Amniotic stem cell (primary cell): ENCODE measurements at places on chromosomes 13 and 19.

- no peak for DNase-seq
These were observed 24.2 kb upstream of the GATAD2A start for GRCh38 chr19:19381007-19381926.

DNA sequence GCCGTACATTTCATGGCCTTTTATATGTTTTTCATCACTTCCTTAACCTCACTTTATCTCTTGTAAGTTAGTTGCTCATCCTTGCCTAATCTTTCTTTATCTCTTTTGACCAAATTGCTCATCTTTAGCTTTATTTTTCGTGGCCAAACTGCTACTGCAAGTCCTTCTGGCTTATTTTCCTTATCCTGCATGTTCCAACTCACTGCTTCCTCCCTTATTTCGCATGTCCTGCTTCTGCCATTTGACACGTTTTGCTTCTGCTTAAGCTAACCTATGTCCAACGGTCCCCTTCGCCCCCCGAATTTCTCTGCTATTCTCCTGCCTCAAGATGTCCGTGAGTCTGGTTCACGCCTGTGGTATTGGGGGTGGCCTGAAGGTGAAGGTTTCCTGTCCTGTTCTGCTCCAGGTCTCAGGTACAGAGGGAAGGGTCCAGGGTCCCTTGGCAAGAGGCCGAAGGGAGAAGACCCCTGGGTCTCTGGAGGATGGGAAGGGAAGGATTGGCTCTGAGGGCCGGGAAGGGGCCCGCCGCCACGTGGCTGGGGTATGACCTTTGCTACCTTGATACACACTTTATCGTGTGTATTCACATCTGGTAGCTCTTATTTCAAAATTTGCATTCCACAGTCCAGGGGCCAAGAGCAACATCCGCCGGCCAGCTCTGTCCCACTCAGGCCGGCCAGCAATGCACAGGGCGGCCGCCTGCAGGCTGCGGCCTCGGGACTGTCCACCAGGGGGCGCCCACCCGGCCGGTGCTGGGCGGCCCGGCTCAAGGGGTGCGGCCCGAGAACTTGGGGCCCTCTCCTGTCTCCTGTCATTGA lies 2.9 kb upstream of the C19orf85 start:
- no peak for DNase-seq

DNA sequence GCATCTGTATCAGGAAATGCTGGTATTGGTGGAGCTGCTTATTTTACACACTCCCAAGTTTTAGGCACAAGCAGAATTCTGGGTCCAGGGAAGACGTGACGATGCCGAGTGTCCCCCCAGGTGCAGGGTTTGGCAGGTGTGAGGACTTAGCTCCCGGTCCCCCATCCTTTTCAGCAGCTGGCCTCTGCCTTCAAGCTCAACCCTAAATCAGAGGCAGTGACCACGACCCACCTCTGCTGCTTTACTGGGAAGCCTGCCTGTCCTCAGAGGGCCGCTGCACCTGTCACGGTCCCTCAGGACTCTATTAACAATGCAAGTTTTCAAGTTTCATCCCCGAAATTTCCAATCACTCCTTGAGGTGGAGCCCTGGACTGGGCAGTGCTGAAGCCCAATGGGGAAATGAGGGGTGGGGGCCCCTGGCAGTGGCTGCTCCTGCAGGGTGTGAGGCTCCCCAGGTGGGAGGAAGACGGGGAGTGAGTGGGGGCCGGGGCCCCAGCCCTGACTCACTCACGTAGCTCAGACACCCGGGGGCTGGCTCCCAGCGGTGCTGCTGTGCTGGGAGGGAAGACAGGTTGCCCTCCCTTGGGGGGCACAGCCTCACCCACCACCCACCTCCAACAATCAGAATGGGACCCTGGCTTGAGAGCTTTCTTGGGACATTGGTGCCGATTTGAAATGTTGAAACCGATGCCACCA lies 92.6 kb upstream of the MCF2L start:
- no peak for DNase-seq

DNA sequence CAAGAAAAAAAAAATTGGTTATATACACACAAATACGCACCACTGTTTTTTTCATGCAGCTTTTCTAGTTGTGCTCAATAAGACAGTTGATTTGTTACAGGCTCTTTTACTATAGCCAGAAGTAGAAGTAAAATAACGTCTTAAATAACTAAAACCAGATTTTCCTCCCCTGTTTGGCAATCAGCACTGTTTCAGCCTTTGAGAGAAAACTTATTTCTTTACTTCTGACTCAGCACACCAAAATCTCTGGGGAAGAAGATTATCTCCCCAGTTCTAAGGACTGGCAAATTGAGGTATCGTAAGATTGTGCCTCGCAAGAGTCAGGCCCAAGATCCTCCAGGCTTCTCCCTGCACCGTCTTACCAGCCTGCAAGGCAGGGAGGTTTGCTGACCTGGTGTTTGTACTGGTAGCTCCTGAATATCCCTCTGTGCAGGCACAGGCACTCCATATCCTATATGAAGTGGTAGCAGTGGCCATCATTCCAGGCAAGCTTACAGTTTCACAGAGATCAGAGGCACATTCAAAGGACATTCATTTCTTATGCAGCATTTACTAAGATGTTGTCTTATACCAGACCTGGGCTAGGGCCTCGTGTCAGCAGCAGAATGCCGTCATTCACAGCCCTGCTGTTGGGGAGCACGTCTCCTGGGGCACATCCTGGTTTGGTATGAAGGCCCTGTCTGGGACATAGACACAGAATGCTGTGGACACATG lies 268.2 kb downstream of the ZNF536 start:
- DNase-seq, result no peak

DNA sequence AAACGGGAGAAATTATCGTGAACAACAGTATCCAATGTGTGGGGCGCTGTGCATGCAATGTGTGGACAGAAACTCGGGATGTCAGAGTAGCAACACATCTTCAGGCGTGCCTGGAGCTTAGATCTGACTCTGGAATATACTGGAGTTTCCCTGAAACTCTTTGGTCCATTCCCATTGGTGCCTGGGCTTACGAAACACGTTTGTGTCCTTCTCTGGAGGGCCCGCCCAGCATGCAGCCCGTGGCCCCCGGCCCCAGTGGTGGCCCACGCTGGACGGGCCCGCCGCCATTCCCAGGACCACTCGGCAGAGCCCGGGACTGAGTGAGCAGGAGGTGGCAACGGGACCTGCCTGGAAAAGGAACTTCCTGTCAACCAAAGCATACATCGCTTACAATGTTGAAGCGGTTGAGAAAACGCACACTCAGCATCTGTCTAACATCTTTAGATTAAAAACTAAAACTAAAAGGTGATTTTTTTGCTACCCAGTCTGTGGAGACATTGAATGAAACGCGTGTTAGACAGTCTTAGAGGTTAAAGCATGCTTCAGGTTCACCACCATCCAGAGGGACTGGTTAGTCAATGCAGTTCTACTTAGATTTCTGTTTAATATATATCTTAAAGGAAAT lies 19.3 kb upstream of the TIMM44 start:
- DNase-seq, result no peak

DNA sequence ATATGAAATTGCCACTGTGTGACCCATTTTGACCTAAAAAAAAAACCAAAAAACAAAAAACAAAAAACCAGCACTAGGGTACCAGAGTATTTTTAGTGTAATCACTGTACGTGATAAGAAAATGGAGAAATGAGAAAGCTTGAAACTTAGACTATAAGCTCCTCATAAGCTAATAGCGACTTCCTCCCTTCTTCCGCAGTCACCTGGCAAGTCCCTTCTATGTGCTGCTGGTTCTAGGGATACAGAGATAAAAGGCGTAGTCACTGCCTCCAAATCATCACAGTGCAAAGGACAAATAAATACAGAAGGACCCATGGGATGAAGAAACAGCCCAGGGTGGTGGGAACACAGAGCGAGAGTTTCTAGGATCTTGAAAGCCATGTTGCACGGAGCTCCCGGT lies 190.3 kb downstream of the TM9SF2 start:
- DNase-seq, result no peak

- DNase-seq, result no peak
These were observed 194.0 kb downstream of the NDFIP2 start for GRCh38 chr13:79674765-79675515.

GRCh38 chr13:28432816-28433560 lies 61.9 kb downstream of the FLT1 start:
- no peak for DNase-seq

DNA sequence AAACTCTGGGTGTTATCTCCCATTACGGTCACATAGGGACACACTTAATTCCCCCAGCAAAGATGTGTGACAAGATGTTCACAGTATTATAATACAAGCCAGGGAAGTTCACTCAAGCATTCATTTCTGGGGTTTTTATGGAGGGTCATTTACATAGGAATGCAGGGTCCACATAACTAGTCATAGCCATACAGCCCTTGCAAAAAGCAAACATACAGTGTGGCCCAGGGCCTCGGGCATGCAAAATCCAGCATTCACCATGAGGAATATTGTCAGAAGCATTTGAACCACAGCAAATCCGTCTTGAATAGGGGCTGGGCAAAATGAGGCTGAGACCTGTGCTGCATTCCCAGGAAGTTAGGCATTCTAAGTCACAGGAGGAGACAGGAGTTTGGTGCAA lies 13.0 kb upstream of the ZNF460 start:
- DNase-seq, result no peak

DNA sequence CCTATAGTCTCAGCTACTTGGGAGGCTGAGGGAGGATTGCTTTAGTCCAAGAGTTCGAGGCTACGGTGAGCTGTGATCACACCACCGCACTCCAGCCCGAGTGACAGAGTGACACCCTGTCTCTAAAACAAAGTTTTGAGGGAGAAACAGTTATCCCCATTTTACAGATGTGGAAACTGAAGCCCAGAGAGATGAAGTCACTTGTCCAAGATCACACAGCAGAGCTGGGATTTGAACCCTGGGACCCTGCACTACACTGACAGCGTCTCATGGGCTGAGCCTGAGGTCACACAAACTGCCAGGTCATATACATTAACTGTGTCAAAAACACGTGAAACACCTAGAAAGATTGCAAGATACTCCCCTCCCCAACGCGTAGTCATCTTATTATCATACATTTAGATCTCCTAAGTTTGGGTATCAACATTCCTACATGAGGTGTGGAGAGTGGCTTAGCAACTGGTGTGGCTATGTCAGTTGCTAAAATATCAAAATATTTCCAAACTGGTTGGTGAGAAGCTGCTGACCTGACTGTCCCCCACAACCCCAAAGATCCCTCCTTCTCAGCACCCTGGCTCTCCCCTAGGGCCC lies 8.2 kb downstream of the FCGBP start:
- no peak for DNase-seq

DNA sequence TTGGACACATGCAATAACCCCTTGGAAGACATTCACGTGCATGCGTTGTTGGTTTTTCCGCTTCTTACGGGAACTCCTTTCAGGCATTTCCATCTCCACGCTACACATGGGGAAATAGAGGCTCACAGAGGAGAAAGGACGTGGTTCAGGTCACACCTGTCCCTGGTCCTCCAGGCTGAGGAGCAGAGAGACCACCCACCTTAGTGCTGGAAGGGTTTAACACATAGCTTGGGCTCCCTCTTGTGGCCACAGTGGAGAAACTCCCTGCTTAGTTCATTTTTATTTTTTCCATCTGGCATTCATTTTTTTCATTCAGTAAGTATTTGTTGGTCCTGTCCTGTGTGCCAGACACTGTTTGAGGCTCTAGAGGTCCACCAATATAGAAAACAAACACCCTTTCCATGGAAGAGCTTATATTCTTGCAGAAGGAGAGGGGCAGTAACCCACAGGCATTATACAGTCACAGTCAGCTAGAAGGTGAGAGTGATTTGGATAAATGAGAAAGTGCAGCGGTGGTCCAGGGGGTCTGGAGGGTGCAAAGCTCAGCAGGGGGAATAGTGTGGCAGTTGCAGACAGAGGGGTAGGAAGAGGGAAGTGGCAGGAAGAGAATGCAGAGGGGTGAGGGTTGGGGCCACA lies 24.2 kb upstream of the TTYH1 start:
- peak; percentile 66 for DNase-seq

DNA sequence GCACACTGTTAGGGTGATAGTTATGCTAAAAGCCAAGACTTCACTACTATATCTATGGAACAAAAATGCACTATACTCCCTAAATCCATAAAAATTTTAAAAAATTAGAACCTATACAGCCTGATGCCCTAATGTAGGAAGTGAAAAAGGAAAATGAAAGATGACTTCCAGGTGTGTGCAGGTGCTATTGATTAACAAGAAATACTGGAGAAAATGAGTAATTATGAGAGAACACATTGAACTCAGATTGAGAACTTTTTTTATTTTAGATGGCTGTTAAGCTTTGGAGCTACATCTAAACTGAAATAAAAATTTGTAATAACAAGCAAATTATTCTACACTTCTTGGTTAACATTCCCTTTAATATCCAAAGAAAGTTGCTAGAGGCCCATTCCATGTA lies 1015.7 kb downstream of the PCDH9 start:
- no peak for DNase-seq

DNA sequence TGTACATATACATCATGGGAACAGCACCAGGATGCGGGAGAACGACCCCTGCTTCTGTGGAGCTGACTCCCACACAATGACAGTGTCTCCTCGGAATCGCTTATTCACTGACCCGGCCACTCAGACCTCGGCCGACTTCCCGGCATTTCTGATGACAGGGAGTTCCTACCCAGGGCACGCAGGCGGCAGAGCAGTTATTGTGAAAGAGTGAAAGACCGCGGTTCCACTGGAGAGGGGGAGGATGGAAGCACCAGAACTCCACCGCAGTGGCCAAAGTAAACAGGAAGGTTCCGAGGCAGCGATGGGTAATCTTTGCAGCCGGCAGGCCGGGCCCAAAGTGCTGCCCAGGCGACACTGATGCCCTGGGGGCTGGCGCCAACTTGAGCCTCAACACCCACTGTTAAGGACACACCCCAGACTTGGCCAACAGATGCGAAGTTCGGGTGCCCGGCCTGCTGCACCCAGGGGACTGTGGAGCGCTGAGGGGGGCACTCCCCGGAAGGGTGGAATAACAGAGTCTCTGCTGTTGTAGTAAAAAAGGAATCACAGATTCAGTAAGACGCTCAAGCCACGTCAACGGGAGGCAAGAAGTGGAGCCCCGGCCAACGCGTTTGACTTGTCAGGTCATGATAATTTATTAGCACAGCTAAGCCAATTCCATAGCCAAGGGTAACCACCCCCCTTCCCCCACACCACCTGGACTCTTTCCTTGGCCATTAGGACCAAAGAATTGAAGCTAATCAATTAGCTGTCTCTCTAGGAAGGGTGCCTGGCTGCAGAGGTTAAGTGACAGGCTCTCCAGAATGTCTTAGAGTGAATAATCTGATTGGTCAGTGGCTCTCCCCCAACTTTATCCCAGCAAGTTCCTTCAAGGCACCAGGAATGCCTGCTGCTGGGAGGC lies 5.8 kb downstream of the MLLT1 start:
- peak; percentile 73 for DNase-seq

GRCh38 chr13:113171250-113172125 lies 13.0 kb downstream of the PROZ start:
- no peak for DNase-seq

GRCh38 chr13:73657821-73658540 lies 476.2 kb downstream of the KLF12 start:
- no peak for DNase-seq

GRCh38 chr13:53405616-53406015 lies 377.0 kb downstream of the OLFM4 start:
- DNase-seq, result no peak
